ENCODE measurements at places on chromosomes 11 and 22.

DNA sequence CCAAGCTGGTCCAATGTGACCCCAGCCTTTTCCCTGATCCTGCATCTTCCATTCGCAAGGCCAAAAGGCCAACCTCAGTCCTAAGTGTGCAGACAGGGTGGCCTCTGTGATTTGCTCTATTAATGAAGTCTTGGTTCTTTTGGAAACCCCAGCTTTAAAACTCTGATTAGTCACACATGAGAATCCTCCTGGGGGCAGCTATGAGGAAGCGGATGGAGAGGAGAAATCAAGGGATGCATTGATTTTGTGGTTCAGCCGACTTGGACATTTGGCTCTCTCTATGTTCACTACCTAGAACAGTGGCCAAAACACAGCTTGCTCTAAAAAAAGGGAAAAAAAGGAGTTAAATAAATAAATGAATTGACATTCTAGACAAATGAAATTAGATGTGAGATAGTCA, 98.6 kb upstream of the USP47 start:
- DNase-seq, result no peak

DNA sequence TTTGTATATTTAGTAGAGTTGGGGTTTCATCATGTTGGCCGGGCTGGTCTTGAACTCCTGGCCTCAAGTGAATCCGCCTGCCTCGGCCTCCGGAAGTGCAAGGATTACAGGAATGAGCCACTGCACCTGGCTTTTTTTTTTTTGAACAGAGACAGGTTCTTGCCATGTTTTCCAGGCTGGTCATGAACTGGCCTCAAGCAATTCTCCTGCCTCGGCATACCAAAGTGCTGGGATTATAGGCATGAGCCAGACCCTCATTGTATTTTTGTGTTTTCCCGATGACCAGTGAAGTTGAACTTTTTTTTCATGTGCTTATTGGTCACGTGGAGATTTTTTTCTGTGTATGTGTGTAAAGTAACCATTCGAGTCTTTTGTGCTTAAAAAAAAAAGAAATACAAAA, 48.2 kb downstream of the KIAA1671 start:
- no peak for DNase-seq

DNA sequence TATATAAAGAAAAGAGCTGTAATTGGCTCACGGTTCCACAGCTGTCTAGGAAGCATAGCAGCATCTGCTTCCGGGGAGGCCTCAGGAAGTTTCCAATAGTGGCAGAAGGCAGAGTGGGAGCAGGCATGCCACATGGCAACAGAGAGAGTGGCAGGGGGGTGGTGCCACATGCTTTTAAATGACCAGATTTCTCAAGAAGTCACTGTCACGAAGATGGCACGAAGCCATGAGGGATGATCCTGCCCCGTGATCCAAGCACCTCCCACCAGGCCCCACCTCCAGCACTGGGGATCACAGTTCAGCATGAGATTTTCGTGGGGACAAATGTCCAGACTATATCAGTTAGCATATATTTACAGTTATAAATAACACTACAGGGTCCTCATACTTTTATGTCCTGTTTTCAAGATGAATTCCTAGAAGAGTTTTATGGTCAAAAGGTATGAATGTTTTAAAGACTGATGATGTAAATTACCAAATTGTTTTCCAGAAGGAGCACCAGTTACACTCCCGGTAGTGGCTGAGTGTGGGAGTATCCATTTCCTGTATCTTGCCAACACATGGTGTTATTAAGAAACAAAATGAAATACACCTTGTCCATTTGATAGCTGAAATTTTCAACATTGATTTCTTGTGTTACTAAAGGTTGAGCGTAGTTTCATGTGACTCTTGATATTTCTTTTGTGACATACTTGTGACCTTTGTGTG, 19.2 kb downstream of the FAM118A start:
- no peak for DNase-seq

DNA sequence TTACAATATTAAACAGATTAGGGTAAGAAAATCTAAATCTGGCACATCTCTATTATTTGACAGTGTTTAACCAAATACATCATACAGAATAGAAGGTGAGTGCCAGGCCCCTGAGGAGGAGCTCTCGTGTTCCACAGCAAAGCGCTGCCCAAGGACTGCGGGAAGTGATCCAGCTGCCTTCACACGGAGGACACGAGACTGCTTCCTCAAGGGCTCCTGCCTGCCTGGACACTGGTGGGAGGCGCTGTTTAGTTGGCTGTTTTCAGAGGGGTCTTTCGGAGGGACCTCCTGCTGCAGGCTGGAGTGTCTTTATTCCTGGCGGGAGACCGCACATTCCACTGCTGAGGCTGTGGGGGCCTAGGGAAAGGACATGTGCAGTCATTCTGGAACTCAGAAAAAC, 71.1 kb downstream of the NCAPD3 start:
- DNase-seq, result no peak

GRCh38 chr11:129034001-129034400, 91.3 kb upstream of the TP53AIP1 start:
- DNase-seq, result no peak

- peak; percentile 78 for DNase-seq
These were observed at the start of gene FADS3 for GRCh38 chr11:61891331-61892084. Gene FADS3 (minus strand): TSS chr11:61891545. CDS start chr11:61891381, 164 bp downstream.

GRCh38 chr11:45258982-45259530, 27.1 kb downstream of the SYT13 start:
- DNase-seq, result no peak

- DNase-seq, result peak; percentile 88
These were observed 100.5 kb downstream of the ZBTB16 start for GRCh38 chr11:114159802-114160632.

GRCh38 chr11:111229604-111230003, 15.9 kb upstream of the POU2AF2 start:
- no peak for DNase-seq

DNA sequence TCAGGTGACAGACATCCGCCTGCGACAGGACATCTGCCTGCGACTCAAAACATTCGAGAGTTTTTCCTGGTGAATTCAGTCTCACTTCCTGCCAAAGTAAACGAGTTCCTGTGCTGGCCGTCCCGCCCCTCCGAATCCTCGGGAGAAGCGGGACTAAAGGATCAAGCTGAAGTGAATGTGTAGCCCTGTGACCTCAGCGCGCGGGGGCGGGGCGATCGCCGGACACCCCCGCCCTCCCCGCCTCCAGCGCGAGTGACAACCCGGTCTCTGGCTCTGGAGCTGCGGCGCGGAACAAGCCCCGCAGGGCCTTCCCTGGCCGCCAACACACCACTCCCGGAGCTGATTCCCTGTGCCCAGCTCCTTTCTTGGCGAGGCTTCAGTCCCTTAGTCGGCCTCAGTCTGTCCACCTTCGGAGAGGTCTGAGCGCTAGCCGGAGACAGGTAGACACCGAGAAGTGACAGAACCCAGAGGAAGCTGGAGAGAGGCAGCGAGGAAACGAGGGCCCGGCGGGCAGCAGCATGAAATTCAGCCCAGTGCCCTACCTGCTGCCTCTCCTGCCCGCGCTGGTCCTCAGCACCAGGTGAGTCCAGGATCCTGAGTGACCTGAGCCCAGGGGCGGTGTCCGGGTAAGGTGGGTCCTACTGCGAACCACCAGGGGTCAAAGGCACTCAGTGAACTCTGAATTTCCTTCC, 766.4 kb upstream of the LUZP2 start:
- DNase-seq, result no peak

DNA sequence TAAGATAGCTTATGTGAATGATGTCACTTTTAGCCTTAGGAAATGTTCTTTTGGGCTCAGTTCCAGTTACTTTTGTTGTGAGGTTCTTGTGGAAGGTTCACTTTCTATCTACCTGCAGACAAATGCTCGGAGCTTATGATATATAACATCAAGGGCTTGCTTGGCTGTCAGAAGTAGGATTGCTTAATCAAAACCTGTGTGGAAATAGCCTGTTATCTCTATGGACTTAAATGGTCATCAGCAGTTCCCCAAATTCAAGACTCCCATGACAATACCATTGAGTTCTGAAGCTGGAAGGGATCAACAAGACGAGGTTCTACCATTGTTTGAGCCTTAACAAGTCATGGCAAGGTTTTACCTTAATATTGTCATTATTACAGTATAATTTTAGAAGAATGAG, 43.8 kb downstream of the FLI1 start:
- DNase-seq, result no peak

DNA sequence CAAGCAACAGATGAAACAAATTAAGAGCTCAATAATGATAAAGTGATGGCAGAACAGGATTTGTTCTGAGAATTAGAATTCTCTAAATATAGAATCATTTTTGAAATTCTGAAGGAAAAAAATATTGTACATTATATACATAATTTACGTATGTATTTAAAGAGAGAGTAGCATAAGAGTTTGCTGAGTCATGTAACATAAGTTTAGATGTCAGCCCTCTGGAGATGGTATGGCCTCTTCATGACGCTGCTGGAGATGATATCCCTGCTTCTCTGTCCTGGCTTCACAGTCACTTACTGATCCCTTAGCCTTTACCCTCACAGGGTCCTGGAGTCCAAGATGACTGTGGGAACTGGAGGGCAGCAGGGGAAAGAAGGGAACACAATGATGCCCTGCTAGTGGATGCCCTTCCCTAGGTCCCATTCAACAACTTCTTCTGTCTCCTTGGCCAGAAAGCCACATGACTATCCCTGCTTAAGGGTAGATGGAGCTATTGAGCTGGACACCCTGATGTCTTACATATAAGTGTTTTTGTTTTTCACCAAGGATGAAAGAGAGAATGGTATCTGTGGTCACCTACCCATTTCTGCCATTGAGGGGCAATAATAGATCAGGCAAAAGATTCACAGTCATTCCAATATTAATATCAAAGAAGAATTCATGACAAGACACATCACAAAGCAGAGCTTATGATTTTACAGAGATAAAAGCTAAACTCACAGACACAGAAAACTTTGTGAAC, 753.1 kb downstream of the TBC1D22A start:
- DNase-seq, result no peak

DNA sequence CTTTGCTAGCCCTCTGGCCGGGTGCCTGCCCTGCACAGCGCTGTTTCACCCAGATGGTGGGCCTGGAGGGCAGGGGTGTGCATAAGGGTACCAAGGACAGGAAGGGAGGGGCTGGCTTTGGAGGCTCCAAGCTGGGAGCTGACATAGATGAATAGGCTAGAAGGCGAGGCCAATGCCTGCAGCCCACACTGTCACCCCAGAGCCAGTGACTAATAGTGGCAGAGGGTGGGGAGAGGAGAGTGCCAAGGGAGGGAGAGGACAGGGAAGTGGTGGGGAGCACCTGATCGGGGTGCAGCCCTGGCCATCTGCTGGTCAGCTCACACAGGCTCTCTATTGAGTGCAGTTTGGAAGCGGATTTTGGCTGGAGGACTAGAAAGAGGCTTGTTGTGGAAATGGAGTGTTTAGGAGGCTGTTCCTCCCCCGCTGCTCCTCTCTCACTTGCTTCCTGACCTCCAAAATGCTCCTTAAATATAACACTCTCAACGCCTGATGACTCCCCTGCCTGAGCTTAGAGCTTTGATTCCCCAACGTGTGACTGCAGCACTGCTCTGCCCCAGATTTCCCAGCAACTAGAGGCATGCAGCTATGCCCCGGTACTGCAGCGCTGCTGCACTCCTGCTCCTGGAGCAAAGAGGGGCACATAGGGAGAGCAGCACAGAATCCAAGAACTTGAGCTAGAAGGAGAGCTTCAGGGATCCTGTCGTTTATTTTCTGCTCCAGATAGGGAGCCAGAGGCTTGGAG, 89.2 kb downstream of the GRAMD1B start:
- no peak for DNase-seq

- DNase-seq, result no peak
These were observed 70.4 kb downstream of the GDPD4 start for GRCh38 chr11:77230878-77231605.
